ENCODE measurements at places on chromosomes 6 and 20.

DNA sequence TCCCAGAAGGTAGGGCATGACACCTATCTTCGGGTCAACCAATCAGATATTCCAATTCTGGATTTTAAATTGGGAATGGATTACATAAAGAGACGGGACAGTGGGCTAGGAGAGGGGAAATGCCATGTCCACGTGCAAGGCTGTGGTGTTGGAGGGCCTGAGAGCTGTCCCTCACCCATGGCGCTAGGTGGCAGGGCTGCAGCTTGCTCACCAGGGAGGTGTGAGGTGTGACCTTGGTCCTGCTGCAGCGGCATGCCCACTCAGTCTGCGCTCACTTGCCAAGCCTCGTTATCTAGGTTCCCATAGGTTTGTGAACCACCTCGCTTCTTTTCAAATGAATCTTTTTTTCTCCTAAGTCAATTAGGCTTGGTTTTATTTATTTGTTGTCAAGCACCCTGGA, 19.4 kb upstream of the CST3 start:
- DNase-seq, result no peak

DNA sequence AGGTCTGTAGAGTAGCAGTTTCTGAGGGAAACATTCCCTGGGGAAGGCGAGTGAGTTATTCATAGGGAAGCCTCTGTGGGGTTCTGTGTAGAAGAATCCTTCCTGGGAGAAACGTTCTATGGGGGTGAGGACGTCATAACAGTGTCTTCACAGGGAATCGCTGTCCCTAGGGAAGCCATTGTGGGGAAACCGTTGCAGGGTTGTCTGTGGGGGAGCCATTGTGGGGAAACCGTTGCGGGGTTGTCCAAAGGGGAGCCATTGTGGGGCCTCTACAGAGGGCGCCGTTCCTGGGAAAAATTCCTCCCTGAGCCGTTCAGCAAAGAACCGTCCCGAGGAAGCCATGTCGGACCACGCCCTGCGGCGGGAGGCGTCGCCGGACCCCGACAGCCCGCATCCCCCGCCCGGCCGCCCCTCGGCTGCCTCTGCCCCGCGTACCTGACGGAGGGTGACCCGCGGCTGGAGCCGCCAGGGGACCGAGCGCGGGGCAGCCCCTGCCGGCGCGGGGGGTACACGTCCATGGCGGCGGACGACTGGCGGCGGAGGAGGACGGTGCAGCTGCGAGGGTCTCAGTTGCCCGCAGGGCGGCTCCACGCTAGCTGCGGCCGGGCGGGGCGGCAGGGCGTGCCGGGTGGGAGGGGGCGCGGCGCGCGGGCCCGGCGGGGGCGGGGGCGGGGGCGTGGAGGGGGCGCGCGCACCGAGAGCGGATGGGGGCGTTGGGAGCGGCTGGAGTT, at the start of gene DNAAF9:
Gene DNAAF9 (minus strand): TSS at position 630 of the 731 bp plus-strand sequence. CDS start 112 bp downstream, at position 518.
- DNase-seq, result peak; percentile 72

- DNase-seq, result no peak
These were observed 158.8 kb downstream of the DLL1 start for GRCh38 chr6:170132011-170132521.

- DNase-seq, result peak; percentile 17
These were observed 35.1 kb downstream of the SNRNP48 start for GRCh38 chr6:7624796-7625710.

DNA sequence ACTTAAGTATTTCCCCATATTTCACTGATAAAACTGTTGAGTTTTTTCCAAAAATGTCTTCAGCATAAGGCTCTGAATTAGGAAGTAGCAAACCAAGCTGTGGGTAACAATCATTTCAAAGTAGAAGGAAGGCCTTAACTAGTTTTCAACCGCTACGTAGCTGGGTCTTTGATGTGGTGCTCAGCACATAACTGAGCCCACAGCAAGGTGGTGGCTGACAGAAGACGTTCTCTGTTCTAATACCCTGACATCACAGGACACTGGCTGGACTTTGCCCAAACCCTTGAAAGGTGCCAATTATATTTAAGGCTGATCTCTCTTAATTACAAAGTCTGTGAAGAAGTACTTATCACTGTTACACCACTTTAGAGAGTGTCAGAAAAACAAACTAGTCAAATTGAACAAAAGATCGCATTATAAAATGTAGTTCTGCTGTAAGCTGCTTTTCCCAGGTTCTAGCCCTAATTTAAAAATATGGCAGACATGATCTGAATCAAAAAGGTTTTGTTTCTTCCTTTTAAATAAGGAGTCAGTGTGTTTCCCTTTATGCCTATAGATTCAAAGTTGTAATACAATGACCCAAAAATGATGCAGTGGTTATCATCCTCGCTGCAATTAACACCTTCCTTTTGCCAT, 26.7 kb downstream of the MAN1A1 start:
- no peak for DNase-seq

DNA sequence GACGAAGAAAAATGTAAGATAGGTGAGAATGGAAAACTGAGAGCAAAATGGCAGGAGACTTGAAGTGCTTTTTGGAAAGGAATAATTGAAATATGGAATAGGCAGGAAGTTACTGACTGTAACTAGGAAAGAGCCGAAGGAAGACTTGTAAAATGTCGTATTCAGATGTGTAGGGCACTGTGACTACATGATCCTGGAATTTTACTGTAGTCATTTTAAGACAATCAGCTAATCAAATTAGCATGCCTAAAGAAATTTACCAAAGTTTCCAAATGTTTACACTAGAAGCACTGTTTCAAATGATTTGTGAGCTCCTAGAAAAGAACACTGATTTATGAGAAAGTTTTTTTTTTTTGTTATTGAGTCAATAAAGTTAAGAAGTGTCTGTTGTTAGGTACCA, 21.2 kb upstream of the ADIG start:
- DNase-seq, result no peak

DNA sequence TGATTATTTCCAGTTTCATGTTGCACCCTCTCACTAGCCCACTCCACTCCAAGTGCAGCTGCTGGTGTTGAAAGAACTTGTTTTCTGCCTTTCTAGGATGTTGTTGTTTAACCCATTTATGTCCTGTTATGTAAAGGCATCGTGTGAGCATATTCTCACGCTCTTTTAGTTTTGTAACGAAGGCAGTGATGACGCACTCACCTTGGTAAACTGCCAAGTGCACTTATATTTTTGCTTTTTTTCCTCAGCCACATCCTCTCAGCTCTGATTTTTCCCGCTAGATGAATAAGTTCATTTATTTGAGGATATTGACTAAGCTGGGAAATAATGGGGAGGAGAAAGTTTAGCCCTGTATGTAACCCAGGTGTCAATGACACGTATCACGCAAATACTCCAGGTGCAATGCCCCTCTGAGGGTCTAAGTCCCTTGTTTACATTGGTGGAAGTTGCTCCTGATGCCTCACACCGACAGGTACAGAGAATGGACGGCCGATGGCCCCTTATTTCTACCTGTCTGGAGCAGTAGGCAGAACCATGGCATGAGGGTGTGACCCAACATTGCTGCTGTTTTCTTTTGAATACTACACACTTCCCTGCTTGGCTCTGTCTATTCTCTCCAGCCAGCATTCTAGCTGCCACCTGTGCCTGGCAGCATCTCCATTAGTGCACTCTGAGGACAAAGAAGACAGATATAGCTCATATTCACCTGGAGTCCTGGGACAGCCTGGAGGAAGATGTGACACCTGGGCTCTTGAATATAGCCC, 132.7 kb upstream of the SLC24A3 start:
- no peak for DNase-seq

GRCh38 chr6:149907317-149907716, 9.4 kb upstream of the RAET1E start:
- no peak for DNase-seq

DNA sequence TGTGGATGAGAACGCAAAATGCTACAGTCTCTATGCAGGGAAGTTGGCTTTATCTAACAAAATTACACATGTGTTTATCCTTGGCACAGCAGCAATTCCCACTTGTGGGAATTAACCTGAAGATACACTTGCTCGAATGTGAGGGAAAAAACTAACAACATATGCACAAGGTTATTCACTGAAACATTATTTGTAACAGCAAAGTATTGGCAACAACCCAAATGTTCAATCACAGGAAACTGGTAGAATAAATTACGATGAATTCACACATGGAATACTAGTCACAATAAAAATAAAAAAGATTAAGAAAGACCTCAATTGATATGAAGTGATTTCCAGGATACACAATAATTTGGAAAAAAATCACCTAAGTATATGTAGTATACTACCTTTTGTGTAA, 68.1 kb upstream of the OGFRL1 start:
- DNase-seq, result no peak

DNA sequence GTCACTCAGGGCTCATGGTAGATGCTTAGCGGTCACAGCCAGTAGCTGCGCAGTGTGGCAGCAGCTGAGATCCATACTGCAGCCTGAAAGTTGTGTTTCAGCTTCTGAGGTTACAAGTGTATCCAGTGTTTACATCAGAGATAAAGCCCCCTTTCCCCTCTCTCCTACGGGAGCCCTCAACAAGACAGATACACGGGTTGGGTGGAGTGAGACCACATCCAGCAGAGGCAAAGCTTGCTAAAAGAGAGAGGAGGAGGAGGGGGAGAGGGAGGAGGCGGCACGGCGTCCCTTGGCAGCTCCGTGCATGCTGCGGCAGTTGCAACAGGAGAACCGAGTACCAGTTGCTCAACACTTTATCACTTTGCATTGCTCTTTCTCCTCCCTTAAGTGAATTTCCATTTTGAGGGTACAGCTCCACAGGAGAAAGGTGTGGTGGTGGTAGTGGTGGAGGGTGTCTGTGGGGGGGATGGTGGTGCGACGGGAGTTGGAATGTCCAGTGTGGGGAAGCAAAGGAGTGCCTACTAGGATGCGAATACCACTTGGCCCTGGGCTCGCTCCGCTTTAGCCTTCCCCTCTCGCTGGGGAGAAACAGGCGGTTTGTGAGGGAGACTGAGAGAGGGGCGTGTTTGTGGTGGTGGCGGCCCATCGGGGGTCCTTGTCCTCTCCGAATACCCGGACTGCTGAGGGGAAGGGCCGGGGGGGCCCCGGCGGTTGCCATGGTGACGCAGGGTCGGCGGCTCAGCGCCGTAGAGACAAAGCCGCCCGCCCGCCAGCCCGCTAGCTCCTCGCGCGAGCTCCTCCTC, 405 bp upstream of the RNF182 start:
- DNase-seq, result peak; percentile 62

DNA sequence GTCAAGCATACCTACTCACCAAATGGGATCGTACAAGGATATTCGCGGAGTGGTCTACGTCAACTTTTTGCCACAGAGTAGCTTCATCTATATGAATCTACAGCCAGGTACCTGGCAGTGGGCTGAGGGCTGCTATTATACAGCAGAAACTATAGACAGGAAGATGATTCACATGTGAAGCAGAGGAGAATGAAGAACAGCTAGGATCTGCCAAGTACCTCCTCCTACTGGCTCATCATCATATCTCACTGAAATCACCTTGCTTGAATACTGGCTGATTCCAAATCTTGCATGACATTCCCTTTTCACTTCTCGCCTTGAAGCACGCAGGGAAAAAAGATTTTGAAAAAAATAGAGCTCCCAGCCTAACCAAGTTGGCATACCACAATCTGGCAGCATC, 488.7 kb upstream of the NRSN1 start:
- no peak for DNase-seq

DNA sequence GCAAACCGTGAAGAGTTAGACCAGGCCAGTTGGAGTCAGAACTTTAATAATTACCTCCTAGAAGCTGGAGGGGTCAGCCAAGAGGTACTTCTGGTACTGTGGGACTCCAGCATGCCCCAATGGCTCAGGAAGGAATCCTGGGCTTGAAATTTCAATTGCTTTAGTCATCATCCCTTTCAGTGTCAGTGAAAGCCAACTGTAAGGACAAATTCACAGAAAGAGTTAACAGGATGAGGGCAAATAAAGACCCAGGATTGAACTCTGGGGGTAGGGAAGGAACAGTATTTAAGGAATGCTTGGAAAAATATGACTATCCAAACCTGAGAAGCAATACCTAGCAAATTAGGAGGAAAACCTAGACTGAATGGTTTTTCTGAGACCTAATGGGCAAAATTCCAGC, 735.1 kb upstream of the MARCKS start:
- DNase-seq, result no peak

GRCh38 chr6:111050261-111051023, 36.9 kb upstream of the SLC16A10 start:
- no peak for DNase-seq

- DNase-seq, result no peak
These were observed 28.9 kb downstream of the HTR1E start for GRCh38 chr6:86966271-86966670.

- DNase-seq, result no peak
These were observed 6.8 kb downstream of the NQO2 start for GRCh38 chr6:3006476-3006875.

DNA sequence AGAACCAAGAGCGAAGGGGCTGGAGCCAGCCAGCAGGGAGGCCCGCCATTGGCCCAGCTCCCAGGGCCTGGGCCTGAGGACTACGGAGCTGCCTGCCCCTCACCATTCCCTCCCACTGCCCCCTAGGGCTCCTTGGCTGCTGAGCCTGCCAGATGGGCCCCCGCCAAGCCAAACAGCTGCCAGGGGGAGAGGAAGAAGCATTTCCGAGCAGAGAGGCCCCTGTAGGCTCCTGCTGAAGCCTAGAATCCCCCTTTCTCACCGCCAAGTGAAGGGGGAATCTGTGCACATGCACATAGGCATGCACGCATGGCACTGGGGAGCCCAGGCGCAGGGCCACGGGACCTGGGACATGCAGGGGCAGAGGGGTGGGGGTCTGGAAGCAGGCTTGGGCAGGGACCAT, 28.5 kb upstream of the MRPS18A start:
- DNase-seq, result no peak

DNA sequence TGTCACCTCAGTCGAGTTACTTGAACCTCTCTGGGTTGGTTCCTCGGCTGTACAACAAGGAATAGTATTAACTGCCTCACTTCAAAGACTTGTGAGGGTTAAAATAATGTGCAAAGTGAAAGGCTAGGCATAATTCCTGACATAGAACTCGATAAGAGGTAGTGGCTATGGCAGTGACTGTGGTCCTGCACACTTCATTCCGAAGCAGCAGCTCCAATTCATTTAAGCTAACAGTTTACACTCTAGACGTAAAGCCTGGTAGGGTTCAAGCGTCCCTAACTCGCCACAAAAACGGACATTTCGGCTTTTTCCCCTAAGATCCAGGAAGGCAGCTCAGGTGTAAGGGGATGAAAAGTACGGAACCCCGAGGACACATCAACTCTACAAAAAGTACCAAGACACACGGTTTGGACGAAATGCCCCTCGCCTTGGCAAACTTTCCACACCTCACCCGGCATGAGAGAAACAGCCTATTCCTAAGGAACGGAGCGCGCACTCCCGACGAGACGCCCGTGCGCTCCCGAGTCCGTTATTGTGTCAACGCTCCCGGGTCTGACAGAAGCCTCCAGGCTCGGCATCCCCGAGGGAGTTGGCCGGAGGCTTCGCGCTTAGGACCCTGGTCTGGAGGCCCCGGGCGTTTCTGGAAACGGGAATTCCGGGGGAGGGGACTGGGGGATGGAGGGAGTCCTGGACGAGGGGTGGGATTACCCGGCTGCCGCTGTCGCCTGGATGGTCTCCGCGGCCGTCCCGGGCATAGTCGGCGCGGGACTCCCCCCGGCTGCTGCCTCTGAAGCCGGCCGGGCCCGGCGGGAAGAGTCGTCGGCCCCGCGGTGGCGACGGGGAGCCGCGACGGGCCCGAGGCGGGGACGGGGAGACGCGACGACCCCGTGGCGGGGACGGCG, 937 bp downstream of the ZNF318 start:
- peak; percentile 57 for DNase-seq

- no peak for DNase-seq
These were observed 159.2 kb downstream of the UBE3D start for GRCh38 chr6:82906489-82906888.
